Cardiac fibroblast (primary cell): ENCODE measurements at places on chromosomes 5 and 9.
A peak's percentile ranks its signal among the peaks of the same experiment; 100 is the strongest.

DNA sequence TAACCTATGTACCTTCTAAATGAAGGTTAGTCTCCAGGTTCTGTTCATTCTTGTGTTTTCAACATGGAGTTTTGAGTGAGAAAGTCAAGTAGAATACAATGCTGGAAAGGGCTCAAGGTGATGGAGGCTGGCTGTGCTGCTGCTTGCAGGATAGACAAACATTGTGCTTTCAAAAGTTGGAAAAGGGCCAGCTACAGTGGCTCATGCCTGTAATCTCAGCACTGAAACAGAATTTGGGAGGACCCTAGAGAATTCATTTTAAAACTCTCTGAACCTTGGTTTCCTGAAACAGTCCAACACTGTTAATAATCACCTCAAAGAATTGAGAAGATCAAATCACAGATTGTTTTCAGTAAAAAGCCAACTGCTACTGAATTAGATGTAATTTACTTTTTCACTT, 15.4 kb upstream of the IARS1 start:
- DNase-seq = peak; percentile 63

DNA sequence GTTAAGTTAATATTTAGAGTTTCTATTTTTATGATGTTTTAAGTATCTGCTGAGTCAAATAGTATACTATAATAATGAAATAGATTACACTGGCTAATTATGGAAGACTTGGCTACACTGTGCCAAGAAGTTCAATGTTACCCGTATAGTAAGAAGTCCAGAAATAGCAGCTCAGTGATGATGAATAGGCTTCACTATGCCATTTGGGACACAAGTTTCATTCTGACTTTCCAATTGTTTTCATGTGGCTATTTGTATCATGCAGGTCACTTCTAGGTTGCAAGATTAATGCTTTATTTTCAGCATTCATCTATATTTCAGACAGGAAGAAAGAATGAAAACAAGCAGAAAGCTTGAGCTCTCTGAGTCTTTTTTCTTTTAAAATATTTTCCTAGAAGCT, 194.5 kb upstream of the RIOK2 start:
- DNase-seq = no peak

DNA sequence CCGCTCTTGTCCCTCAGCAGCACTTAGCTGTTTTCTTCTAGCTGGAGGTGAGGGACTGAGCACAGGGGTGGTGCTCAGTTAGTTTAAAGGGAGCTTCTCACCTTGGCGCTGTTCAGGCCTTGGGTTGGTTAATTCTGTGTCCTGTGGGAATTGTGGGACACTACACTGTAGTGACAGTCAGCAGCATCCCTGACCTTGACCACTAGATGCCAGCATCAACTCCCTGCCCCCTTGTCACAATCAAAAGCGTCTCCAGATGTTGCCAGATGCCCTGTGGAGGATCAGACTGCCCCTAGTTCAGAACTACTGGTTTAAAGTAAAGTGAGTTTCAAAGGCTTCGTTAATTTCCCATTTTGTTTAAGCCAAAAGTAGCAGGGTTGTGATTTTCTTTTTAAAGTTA, 65.5 kb upstream of the DMRT3 start:
- no peak for DNase-seq

DNA sequence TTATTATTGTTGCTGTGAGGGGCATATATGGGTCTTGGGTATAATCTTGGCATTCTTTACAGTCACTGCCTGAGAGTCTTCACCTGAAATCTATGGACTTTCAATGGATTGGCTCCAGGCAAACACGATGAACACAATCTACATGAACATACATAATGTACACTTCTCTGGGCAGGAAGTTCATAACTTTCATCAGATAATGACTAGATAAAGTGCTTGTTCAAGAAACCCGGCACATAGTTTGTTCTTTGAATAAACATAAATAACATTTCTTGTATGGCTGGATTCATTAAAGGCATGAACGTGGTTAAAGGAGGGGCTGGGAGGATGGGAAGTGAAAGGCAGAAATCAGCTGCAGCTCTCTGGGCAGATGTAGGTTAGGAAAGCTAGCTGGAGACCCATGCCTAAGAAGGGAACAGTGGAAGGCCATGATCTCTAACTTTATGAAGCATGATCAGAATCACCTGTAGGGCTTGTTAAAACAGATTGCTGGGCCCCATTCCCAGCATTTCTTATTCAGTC, 306.9 kb upstream of the EFNA5 start:
- DNase-seq = no peak

DNA sequence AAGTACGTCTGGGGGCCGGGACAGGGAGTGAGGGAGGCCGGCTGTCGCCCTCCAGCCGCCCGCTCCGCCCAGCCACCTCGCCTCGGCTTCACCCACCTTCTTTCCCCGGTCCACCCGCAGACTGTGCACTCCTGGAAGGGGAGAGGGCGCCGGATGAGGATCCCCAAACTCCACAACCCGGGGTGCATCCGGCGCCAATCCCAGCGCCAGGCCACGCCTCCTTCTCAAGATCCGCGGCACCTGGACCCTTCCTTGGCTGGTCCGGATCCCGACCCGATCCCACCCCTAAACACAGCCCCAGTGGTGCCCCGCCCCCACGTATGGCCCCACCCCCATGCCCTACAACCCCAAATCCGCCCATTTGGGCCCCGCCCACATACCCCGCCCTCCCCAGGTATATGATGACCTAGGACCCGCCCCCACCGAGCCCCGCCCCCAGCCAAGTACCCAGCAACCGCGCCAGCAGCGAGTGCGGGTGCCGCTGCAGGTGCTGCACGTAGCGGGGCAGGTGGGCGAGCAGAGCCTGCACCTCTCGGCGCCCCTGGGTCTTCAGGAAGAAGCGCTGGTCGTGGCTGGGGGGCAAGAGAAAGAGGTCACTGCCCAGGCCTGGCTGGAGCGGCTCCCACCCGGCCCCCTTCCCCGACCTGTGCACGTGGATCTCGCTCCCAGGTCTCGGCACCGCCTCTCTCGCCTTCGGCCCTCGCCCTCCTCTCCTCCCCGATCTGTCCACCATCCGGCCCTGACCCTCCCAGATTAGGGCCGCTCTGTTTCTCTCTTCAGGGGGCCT, 3.2 kb downstream of the PIP5KL1 start:
- no peak for DNase-seq

DNA sequence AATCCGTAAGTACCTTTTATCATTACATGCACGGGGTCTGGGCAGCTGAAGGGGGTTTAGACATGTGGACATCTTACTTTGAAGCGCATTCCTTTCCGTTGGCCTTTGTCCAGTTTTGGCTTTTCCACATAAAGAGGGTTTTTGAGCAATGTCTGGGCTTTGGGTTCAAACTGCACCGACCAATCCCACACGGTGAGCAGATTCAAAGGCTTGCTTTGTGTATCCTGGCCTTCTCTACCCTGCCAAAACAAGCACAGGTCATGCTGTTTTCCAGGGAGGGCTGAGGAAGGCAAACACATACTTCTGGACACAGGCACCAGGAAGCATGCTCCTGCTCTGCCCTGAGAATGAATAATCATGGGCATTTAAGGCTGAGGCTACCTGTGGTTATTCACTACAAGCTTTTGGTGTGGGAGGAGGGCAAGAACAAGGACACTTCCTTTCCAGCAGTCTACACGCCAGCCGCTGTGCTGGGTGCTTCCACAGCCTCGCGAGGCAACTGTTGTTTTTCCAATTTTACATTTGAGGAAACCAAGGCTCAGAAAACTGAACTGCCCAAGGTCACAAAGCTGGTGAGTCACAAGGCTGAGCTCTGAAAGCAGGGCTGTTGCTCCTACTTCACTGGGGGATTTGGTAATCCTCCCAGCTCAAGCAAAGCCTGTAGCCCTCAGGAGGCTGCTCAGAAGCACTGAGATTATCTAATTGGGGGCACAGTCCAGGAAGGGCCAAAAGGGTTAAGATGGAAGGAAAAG, 59.8 kb upstream of the GOLPH3 start:
- DNase-seq = peak; percentile 66
